Cerebellum (tissue), 4 donors: ENCODE measurements at places on chromosomes 7 and 10.
A peak's percentile ranks its signal among the peaks of the same experiment; 100 is the strongest.

DNA sequence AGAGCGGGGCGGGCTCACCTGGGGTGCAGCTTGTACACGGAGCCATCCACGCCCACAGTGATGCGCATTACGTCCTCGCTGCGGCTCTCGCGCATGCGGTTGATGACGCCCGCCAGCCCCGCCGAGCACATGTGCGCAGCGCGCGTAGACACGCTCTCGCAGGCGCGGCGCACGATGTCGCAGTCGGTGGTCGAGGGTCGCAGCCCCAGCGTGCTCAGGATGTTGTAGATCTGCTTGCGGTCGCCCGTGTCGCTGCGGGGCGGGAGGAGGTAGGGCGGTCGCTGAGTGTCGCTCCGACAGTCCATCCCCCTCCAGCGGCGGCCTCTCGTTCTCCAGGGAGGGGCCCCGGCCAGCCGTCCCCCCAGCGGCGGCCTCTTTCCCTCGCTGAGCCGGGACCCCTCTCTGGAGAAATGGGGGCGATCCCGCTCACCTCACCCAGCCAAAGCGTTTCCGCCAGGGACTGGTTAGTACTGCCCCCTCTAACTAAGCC lies 4.4 kb upstream of the MYL7 start:
- DNase-seq = no peak

DNA sequence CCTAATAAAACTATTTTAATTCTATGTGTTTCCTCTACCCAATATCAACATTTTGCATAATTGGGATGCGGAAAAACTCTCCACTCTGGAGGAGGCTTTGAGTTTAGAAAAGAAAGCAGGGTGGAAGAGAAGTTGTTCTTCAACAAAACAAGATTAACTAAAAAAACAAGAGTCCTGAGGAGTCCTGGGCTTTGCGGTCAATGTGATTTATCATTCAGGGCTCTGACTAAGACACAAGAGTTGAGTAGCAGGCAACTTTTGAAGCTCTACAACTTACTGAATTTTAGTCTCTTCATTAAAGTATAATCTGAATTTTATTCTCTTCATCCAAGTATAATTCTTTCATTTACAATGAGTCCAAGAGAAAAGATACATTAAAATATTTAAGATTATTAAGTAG lies 18.3 kb upstream of the TMEM26 start:
- DNase-seq = no peak

GRCh38 chr10:113865901-113866300 lies 11.4 kb downstream of the NHLRC2 start:
- no peak for DNase-seq

- DNase-seq = no peak
These were observed 915.8 kb downstream of the TYW1 start for GRCh38 chr7:67912437-67912836.

DNA sequence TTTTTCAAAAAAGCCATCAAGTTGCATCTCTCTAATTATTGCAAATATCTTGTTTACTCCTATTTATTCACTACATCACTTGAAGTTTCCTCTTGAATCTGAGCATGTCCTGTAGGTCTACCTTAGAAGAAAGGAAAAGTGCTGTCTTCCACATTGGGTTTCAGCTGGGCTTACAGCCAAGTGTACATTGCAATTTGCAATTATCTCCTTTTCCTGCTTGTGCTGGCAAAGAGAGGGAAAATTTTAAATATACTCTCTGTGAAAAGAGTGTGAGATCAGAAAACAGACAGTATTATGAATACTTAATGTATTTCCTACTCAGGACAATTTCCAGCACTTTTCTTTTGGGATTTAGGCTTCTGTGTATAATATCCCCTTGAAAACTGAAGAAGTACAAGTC lies 839.7 kb downstream of the CNTNAP2 start:
- no peak for DNase-seq

DNA sequence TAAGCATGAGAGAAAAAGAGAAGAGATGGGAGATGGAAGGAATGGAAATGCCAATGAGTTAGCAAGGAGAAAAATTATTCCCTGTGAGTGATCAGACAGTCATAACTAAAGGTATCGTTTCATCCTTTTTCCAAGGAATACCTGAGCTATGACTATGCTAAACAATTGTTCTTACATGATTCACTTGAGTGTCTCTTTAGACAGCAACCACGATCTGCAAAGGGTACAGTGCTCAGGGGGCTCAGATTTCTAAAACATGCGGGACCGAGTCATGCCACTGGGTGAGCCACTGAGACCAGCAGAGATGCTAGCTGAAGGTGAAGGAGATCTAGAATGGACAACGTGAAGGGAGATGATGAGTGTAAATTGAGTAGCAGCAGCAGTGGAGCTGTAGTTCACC lies 78.0 kb upstream of the CTTNBP2 start:
- no peak for DNase-seq

DNA sequence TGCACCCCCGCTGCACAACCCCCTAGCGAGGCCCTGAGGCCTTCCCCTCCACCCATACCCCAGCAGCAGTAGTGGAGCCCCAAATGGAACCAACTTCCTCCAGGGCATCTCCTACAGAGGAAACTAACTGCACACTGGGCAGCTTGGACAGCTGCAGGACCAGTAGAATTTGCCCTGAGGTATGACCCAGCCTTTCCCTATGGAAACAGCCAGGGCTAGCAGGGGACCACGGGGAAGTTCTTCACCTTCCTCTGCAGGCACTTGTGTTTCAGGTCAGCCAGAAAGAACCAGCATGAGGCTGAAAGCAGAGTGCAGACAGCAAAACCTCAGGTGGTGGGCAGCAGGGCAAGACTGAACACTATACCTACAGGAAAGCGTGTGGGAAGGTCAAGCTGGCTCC lies 5.7 kb upstream of the EEPD1 start:
- DNase-seq = no peak

DNA sequence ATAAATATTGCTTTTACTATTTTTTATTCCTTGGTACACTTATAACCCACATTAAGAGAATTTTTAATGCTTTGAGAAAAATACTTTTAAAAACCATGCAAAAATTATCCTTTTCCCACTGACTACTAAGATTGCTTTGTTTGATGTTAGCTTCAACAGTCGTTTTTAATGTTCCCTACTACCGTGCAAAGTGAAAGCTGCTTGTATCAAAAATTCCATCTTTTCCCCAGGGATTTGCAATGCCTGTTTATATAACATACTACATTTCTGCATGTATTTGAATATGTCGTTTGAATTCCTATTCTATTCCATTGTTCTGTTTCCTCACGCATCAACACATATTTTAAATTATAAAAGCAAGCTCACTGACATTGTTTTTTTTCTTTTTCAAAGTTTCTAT lies 54.4 kb downstream of the TFPI2 start:
- no peak for DNase-seq

DNA sequence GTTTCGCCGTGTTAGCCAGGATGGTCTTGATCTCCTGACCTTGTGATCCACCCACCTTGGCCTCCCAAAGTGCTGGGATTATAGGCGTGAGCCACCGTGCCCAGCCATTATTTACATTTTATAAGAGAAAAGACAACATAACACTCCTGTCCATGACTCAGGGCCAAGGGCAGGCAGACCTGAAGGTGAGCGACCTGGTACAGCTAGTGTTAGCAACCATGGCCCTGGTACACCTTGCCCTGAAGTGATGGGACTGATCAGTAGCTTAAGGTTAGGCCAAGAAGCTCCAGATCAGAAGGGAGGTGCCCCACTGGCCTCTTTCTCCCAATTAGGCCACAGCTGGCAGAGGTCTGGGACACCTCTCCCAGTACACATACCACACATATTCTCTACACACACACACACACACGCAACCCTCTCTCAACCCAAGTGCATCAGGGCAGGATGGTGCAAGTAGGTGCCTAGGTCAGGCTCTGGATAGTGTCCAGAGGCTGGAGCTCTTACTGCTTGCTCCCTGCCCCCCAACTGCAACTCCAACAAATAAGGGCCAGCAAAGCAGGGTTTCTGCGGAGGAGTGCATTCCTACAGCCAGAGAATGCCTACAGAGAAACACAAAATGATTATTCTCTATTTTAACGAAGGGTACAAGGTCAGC lies 43.8 kb downstream of the DPCD start:
- DNase-seq = no peak

- no peak for DNase-seq
These were observed 15.0 kb upstream of the RNF32 start for GRCh38 chr7:156625580-156625979.

DNA sequence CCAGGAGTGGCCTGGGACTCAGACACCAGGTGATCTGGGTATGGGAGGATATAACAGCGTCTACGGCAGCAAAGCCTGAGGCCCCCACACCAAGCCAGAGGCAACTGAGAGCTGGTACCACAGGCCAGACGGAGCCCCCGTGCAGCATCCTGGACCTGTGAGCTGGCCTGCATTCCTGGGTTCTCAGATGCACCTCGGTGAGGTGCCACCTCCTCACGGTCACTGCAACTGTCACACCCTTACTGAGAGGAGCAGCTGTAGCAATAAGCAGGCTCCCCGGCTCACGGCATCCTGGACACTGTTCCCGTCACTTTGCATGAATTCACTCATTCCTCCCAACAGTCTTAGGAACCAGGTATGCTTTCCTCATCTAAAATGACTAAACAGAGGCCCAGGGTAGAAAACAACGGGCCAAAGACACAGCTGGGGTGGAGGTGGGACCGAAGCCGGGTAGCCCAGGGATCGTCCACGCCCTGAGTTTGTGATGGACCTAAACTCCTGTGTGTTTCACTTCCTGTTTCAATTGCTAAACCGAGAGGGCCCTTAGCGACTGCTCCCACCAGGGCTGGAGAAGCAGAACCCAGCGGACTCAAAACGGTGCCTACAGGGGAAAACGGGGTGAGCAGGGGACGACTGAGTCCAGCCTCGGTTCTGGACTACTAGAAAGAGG lies 98.7 kb downstream of the CTBP2 start:
- DNase-seq = no peak

- DNase-seq = no peak
These were observed 144.2 kb upstream of the TNRC18 start for GRCh38 chr7:5567790-5568189.

- no peak for DNase-seq
These were observed 71.3 kb downstream of the AP3M1 start for GRCh38 chr10:74079028-74079935.

DNA sequence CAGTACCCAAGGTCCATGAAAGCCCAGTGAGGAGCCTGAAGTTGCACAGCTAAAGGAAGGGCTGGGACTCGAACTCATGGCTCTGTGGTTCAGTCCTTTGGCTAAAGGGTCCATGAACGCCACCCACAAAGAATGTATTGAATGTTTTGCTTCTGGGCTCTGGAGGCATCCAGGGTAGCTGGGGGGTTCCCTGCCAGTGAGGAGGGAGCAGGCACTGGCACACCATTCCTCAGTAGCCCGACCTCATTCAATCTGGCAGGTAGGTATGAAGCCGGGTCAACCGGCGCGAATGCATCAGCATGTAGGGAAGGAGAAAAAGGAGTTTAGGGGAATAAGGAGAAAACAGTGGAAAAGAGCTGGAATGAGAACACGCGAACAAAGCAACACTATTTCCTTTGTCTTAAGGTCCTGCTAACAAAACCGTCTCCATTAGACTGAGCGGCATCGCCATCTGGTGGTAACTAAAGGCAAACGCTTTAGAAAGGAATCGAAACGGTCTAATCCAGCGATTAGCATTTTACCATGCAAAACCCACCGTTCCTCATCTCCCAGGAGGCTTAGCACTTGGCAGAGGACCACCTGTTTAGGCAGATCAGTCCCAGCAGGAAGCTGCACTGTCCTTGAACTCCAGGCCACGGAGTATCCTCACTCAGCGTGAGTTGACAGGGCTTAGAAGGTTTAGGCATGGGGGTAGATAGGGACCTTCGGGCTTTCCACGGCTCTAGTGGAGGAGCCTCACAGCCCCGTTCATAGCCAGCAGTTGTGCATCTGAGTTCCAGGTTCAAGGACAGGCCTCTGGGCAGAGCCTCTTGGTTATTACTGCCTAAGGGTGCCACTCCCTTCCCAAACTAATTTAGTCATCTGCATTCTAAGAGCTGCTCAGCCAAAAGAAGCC lies 122.8 kb downstream of the UBE2H start:
- DNase-seq = peak; percentile 73

- peak; percentile 50 for DNase-seq
These were observed 40.9 kb upstream of the ZNF32 start for GRCh38 chr10:43689618-43689954.

- DNase-seq = no peak
These were observed 5.3 kb downstream of the FRMD4A start for GRCh38 chr10:14325325-14325955.

DNA sequence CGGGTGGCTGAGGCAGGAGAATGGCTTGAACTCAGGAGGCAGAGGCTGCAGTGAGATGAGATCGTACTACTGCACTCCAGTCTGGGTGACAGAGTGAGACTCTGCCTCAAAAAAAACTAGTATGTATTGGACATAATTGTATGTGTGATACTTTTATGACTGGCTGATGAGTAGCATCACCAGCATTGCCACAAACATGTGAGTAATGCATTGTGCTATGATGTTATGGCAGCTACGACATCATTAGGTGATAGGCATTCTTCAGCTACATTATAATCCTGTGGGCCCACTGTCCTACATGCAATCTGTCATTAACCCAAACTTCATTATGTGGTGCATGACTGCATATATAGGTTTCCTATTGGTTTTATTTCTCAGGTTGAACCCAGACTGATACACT lies 352.4 kb downstream of the GALNT17 start:
- DNase-seq = no peak

GRCh38 chr10:49700997-49701396 lies 21.5 kb downstream of the C10orf53 start:
- no peak for DNase-seq
